ENCODE measurements at places on chromosomes 2 and 18. TPM values are rescaled to one million over a fixed set of nuclear protein-coding genes. Genes with fewer than 3 reads are reported as not detected.

GPBAR1 gene
- total RNA-seq, result 0.39 TPM

PDE11A gene
- total RNA-seq, result 0.39 TPM

RASGRP3 gene
- 22.2 TPM for total RNA-seq

SRD5A2 gene
- not detected for total RNA-seq

TXNDC2 gene
- not detected for total RNA-seq

LRRTM1 gene
- 0.10 TPM for total RNA-seq

CELF4 gene
- 0.69 TPM for total RNA-seq

OR6B2 gene
- total RNA-seq, result not detected

DSG2 gene
- 23.3 TPM for total RNA-seq

CYP27C1 gene
- 4.3 TPM for total RNA-seq

ABCG8 gene
- under 0.01 TPM for total RNA-seq

CCDC141 gene
- 6.0 TPM for total RNA-seq

COBLL1 gene
- 25.9 TPM for total RNA-seq

HAAO gene
- 7.0 TPM for total RNA-seq

MOCOS gene
- 1.6 TPM for total RNA-seq

UPP2 gene
- total RNA-seq, result not detected

CCT4 gene
- total RNA-seq, result 96.8 TPM

ESPNL gene
- total RNA-seq, result 0.69 TPM

LCT gene
- total RNA-seq, result under 0.01 TPM

ALK gene
- total RNA-seq, result 0.10 TPM

UNC80 gene
- 0.79 TPM for total RNA-seq

SERPINB7 gene
- 14.6 TPM for total RNA-seq

SEMA4F gene
- total RNA-seq, result 3.2 TPM

INPP5D gene
- total RNA-seq, result 7.6 TPM

NOL4 gene
- total RNA-seq, result 1.3 TPM

GPR75 gene
- total RNA-seq, result 2.3 TPM

MAL gene
- total RNA-seq, result 2.4 TPM

All from skin of body (tissue), 3 donors.